Stimulated activated CD4-positive, alpha-beta T cell treated with anti-CD3 and anti-CD28 coated beads, Interleukin-1b, Interleukin-23, amount 100 ng/mL, for 1 hour (primary cell): ENCODE measurements at places on chromosomes 2 and 18.

GRCh38 chr18:8249811-8250210, 359.4 kb upstream of the RAB12 start:
- DNase-seq = no peak

DNA sequence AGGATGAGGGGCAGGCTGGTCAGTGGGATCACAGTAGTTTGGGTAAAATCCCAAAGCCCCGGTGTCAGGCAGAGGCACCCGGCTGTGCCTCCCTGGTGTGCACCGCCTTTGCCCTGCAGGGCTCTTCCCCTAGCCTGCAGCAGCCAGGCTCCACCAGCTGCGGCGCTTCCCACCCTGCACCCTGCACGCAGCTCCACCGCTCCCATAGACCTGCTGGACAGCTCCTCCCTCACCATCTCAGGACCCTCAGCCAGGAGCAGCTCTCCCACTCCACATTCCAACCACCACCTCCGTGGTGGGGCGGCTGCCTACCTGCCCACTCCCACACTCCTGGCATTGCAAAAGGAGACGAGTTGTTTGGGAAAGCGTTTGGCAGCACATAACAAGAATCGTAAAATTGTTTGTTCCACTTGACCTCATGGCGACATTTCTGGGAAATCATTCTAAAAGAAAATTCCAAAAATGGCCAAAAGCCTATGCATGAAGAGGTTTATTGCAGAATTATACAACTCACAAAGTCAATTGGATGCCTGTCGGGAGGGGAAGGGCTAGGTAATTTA, 287.4 kb upstream of the HDAC4 start:
- no peak for DNase-seq

DNA sequence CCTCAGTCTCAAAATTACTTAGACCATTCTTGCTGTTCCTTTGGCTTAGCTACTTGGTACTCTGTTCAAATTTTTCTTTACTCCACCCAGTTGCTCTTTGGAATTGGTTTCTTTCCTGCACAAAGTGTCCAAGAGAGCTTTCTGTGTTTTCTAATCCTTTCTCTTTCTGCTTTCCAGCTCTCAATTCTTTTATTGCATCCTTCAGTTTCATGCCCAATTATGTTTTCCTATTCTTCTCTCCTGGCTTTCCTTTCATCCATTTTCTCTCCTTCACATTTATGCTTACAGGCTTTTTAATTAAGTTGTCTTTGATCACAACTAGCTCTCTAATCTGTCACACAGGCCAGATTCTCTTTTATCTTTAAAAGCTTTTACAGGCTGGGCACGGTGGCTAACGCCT, 38.2 kb downstream of the UBR3 start:
- no peak for DNase-seq

GRCh38 chr2:170156592-170156991, 21.4 kb upstream of the MYO3B start:
- no peak for DNase-seq

- no peak for DNase-seq
Observed at GRCh38 chr18:37617623-37618022, 52.0 kb upstream of the CELF4 start.

- DNase-seq = no peak
Observed at GRCh38 chr2:208496129-208496528, 89.5 kb downstream of the PTH2R start.

DNA sequence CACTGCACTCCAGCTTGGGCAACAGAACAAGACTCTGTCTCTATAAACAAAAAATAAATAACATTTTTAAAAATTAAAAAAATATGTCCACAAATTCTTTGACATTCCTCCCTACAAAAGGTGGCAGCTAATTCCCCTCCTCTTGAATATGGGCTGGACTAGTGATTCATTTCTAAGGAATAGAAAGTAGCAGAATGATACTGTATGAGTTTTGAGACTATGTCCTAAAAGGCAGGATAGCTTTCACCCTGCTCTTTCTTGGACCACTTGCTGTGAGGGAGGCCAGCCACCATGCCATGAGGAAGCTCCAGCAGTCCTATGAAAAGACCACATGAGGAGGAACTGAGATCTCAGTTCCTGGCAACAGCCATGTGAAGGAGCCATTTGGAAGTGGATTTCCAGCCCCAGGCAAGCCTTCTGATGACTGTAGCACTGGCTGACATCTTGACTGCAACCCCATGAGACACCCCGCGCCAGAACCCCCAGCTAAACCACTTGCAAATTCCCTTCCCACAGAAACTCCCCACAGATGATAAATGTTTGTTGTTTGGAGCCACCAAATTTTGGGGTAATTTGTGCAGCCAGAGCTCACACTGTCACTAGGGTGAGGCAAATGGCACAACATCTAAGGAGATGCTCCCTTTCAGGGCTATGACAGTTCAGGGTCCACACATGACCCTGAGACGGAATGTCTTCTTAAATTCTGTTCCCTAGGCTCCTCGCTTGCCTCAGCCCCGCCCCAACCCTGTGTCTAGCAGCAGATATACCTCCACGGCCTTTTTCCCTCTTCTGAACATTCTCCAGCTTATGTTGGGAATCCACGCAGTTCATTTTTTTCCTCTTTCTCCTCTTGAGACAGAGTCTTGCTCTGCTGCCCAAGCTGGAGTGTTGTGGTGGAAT, 17.1 kb upstream of the ATOH8 start:
- no peak for DNase-seq

- DNase-seq = no peak
Observed at GRCh38 chr2:107303964-107304363, 418.0 kb upstream of the ST6GAL2 start.

DNA sequence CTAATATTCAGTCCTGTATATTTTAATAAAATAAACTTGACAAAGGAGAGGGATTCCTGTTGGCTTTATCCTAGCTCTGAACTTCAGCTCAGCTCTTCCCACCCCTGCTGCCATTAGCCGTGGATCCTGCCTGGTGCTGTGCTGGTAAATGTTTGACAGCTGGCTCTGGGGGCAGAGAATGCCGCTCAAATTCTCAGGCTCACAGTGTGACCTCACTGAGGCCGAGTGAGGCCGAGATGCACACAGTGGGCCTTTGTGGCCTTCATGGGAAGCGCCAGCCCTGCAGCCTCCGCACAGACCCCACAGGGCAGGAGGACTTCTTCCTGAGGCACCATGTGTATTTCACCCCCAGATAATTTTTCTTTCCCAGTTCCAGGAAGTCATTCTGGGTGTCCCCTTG, 16.5 kb upstream of the FAHD2A start:
- DNase-seq = no peak

- no peak for DNase-seq
Observed at GRCh38 chr2:54830546-54830945, 107.1 kb downstream of the EML6 start.

DNA sequence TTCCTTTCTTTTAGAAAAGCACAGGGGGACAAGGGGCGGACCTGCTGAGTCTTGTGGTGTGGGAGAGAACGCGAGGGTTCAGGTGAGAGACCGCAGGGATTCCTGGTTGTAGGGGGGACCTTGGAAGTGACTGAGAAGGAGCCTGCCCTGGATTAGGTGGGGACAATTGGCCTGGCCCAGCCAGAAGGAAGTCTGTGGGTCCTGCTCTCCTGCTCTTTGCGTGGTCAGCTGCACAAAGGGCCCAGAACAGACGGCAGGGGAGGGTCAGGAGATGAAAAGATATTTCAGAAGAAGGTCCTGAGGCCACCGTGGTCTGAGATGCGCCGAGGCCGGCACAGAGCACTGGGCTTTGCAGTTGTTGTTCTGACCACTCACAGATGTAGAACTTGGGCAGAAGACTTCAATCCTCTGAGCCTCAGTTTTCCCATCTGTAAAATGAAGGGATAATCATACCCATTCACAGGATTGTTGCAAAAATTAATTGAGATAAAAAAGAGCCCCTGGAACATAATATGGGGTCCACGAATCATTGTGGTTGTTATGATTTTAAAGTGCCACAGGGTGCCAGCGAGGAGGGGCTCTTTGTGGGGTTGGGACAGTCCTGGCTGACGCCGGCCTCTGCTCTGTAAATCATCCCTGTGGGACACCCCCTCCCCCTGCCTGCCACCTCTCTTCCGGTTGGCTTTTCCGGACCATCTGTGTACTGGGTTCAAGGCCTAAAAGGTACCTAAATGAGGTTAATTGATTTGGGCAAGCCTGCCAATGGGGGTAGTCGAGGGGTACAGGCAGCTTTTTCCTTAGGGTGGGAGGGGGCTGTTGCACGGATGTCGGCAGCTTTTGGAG, 1.8 kb downstream of the LPIN1 start:
- DNase-seq = no peak

- DNase-seq = no peak
Observed at GRCh38 chr18:35973650-35974049, 1.2 kb downstream of the RMP24 start.

DNA sequence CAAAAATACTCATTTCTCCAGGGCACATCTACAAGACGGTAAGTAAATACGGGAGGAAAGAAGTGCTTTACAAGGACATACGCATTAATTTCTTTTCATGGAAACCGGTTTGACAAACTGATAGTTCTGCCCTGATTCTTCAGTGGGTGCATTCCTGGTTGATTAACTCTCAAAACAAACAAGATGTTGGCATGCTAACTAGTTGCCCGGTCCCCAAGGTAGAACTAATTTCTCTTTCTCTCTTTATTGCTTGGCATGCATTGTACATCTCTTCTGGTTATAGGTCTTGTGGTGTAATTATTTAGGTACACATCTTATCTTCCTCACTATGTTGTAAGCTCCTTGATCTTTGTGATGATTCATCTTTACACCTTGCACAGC, 46.9 kb upstream of the SPATS2L start:
- no peak for DNase-seq

- DNase-seq = no peak
Observed at GRCh38 chr2:188746727-188747126, 227.4 kb upstream of the COL3A1 start.
